ENCODE measurements at places on chromosomes 2 and 18.

GRCh38 chr2:122737429-122738077 lies 982.1 kb downstream of the TSN start:
- H3K27ac ChIP-seq, result no peak overlapping the region
- H3K27me3 ChIP-seq, result no peaks in the 10 kb centered on the region
- H3K4me3 ChIP-seq, result no peak overlapping the region
- no peak for DNase-seq
- H3K4me1 ChIP-seq, result no peaks in the 10 kb centered on the region
- H3K36me3 ChIP-seq, result no peaks in the 10 kb centered on the region

- H3K4me3 ChIP-seq, result peak overlapping the region; percentile 74
- H3K27ac ChIP-seq, result peak overlapping the region; percentile 88
- DNase-seq, result peak; percentile 12
- no peaks in the 10 kb centered on the region for H3K27me3 ChIP-seq
- no peaks in the 10 kb centered on the region for H3K36me3 ChIP-seq
- H3K4me1 ChIP-seq, result peaks cover 45% of the 10 kb centered on the region
Measured at GRCh38 chr2:54557601-54558187, 101.6 kb downstream of the SPTBN1 start.

DNA sequence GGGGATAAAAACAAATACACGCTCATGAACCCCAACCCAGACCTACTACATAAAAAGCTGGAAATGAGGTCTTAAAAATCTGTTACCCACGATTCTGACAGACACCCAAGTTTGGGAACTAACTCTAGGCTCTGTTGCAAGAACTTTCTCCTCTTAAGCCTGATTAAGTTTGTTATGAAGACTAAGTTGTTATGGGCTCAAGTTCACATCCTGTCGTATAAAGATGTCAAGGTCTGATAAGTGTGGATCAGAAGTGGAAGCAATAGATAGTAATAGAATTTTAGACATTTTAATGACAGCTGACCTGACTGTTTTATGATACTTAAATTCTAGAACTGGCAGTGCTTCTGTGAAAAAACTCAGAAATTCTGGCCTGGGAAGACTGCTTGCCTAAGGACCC lies 43.2 kb downstream of the LPIN2 start:
- no peaks in the 10 kb centered on the region for H3K27me3 ChIP-seq
- peak overlapping the region; percentile 73 for H3K27ac ChIP-seq
- peaks cover 49% of the 10 kb centered on the region for H3K4me1 ChIP-seq
- H3K4me3 ChIP-seq, result no peak overlapping the region

DNA sequence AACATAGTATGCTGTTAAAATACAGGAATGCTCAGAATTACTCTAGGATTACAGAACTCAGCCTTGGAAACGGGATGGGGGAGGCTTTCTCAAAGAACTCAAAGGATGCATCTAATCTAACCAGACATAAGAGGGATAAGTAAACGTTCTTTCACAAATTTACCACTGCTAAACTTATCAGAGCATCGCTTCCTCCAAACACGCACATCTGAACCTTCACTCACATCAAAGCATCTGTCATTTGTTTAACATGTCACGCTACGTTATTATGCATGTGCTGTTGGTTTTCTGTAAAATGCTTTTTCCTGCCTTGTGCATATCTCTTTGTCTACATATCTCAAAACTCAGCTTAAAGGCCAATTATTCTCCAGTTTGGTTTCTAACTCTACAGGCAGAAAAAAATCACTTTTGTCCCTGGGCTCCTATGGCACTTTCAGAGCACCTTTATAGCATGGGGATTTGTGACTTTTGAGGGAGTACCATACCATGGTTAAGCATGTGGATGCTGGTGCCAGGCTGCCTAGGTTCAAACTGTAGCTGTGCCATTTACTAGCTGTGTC lies 106.7 kb upstream of the FSHR start:
- no peak for DNase-seq
- H3K27me3 ChIP-seq, result no peaks in the 10 kb centered on the region
- no peak overlapping the region for H3K4me3 ChIP-seq
- no peaks in the 10 kb centered on the region for H3K36me3 ChIP-seq
- no peak overlapping the region for H3K27ac ChIP-seq
- H3K4me1 ChIP-seq, result no peaks in the 10 kb centered on the region

DNA sequence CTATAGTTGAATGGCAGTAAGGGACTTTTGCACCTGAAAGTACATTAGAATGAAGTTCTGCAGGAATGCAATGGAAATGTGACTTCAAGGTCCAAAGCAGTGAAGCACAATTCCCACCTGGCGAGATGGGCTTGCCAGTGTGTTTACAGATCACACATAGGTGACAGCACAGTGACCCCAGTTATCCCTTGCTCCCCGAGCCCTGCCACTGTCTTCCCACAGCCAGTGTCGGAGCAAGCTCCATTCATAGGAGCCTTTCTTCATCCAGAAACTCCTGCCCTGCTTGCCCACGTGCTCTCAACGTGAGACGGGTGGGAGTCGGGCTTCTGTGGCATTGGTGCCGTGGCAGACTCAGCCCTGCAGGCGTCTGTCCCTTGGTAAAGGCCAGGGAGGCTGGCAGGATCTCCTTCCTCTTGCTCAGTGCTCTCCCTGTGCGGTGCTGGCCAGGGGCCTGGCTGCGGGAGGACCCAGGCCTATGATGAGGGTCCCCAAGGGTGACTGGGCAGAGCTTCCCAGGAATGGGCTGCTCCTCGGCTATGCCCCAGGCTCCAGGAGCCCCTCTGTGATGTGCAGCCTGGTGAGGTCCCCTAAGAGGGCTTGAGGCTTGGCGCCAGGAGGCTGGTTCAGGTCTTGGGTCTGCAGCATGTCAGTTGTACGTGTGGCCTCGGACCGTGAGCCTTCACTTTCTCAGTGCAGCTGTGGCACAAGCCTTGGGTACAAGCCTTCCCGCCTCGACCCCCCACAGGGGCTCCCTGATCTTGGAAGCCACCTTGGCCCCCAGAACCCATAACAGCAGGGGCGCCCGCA lies 40.2 kb downstream of the SNED1 start:
- H3K36me3 ChIP-seq, result peaks cover 5% of the 10 kb centered on the region
- no peak overlapping the region for H3K27ac ChIP-seq
- peaks cover 6% of the 10 kb centered on the region for H3K27me3 ChIP-seq
- no peak for DNase-seq
- H3K4me1 ChIP-seq, result peaks cover 46% of the 10 kb centered on the region

DNA sequence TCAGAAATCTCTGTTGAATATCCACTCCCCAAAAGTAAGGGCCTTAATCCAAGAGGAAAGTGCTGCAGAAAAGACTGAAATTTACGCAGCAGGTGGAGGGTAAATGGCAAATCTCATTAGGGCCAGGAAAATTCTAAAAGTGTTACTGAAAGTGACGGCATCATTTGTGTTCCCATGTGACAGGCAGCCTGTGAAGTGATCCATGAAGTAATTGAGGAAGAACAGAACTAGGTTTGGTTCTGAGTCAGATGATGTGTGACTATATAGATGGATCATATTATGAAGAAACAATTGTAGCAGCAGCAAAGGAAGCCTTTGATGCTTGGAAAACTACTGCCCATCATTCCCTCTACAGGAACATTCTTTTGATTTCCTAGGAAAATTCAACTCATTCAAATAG lies 401.2 kb downstream of the TGIF1 start:
- H3K27ac ChIP-seq, result no peak overlapping the region
- DNase-seq, result no peak
- no peak overlapping the region for H3K4me3 ChIP-seq
- H3K36me3 ChIP-seq, result no peaks in the 10 kb centered on the region
- no peaks in the 10 kb centered on the region for H3K4me1 ChIP-seq
